OCI-M1 (cell line): ENCODE measurements at places on chromosomes 6 and 20.

- DNase-seq: peak; percentile 19
Observed at GRCh38 chr20:63830841-63831588, at the start of gene ZBTB46. Gene ZBTB46 (minus strand): TSS chr20:63831264. CDS start chr20:63790757, 40,507 bp downstream.

GRCh38 chr20:4763723-4764510, 42.2 kb downstream of the PRND start:
- no peak for DNase-seq

- no peak for DNase-seq
Observed at GRCh38 chr6:157223021-157223430, 100.3 kb downstream of the TMEM242 start.

GRCh38 chr20:44888226-44889103, 3.0 kb downstream of the YWHAB start:
- peak; percentile 13 for DNase-seq

DNA sequence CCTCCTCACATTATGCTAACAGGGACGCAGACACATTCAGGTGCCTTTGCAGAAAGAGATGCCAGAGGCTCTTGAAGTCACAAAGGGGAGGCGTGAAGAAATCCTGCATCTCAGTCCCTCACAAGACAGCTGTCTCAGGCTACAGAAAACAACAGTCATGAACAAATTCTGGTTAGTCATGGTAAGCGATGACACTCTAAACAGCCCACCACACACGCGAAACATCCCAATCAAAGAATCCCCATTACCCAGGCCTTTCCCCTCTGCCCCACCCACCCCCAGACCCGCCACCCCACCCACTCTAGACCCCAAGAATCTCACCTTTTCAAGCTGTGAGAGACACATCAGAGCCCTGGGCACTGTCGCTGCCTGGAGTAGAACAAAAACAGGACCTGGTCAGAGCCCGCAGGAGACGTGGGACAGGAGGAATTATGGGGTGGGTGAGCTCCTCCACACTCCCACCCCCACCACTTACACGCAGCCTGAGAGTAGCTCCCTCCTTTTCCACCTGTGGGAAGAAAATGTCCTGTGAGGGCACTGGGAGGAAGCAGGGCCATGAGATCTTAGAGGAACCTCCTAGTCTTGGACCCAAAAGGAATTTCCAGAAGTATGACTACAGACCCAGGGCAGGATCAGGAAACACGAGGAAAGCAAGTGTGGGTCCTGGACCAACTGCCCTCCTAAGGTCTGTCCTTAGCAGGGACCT, 2.7 kb downstream of the HLA-B start:
- no peak for DNase-seq
